ENCODE measurements at places on chromosomes 1 and 21.

DNA sequence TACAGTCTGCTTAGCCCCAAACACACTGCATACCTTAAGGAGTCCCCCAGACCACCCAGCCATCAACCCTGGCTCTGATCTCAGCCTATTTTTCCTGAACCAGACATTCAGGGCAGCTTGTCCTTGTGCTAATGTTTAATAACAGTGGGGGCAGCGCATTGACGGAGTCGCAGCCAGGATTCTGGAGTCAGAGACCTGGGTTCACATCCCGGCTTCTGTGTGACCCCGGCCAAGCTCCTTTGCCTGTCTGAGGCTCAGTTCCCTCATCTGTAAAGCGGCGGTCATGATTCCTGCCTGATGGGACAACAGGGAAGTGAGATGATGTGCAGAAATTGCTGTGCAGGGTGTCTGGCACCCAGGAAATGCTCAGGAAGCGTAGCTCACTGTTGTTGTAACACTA is 63.1 kb downstream of the MATN1 start:
- DNase-seq: no peak

DNA sequence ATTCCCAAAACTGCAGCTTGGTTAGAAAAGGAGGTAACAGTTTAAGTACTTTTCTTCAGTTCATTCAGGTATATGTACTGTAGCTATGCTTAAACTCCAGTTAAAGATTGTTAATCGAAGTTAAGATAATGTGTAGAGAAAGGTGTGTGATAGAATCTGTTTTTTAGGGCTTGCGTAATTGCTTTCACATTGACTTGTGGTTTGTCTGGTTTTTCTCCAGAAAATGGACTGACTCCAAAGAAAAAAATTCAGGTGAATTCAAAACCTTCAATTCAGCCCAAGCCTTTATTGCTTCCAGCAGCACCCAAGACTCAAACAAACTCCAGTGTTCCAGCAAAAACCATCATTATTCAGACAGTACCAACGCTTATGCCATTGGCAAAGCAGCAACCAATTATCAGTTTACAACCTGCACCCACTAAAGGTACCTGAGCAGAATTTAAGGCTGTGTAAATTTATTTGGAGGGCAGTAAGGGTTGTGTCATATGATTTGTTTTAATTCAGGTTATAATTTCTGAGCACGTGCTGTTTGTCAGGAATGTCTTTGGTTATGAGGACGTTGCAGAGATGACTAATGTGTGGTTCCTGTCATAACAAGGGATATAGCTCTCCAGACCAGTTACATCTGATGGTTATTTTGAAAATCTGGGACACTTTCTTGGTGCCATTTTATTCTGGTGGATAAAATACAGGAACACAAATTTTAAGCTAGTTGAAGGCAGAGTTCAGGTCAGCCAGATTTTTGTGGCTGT is 26.0 kb downstream of the ATF6 start:
- no peak for DNase-seq

DNA sequence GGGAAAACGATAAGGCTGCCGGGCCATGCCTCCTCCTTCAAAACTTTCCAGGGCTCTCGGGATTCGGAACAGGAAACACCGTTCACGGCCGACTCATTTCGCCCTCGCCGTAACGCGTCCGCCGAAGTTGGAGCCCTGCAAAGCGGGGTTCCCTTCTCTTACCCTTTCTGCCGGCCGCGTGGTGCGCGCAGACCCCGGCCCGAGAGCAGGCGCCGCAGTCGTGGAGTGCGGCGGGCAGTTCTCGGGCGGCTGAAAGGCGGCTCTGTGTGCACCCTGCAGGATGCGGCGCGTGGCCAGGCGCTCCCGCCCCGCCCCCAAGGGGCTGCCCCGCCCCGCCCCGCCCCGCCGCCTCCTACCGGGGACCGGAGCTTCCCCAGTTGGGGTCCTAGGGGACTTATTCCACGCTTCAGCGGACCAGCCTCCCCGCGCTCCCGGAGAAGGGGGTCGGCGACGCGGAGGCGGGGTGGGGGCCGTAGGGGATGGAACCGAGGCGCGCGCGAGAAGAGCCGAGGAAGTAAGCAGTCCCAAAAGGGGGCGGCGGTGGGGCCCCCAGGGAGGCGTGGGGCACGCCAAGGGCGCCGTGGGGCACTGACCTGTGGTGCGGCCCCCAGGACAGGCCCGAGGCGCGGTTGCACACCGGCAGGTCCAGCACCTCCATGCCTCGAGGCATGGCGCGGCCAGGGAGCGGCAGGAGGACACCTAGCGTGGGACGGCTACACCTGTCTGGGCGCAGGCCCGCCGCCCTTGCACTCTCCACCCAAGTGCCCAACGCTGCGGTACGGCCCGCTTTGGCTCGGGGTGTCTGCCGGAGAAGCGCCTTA is at the start of gene MCOLN2:
TSS of gene MCOLN2 (minus strand) at position 268 of the 821 bp plus-strand sequence. CDS start at position 27, 241 bp downstream.
- DNase-seq: peak; percentile 85

DNA sequence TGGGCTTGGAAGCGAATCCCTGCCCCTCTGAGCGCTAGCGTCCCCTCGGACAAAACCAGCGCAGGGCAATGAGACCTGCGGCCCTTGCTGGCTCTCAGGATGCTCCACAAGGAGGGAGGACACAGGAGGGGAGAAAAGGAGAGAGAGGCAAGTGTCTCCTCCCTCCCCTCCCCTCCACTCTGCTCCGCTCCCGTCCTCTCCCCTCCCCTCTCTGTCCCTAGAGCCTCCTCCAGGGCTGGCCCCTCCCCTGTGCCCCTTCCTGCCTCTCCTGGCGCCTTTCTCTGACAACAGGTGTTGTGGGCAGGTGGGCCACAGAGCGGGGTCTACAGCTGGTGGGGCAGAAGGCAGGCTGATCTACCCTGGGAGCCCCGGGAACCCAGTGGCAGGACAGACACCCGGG is 35.2 kb downstream of the TP73 start:
- no peak for DNase-seq

DNA sequence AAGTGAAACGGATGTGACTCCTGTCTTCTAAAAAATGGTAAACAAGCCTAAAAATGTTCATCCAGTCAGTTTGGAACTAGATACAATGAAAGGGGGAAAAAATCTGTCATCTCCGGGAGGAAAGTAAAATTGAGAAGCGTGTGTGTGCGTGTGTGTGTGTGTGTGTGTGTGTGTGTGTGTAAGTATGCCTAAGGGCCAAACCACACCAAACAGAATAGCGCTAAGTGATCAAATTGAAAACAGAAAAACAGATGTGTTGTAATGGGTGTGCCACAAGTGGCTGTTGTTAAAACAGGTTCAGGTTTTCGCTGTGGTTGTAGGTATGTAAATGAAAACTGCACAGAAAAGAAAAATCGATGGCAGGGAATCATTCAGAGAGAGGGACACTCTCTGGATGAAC is 106.7 kb downstream of the RNF220 start:
- no peak for DNase-seq

DNA sequence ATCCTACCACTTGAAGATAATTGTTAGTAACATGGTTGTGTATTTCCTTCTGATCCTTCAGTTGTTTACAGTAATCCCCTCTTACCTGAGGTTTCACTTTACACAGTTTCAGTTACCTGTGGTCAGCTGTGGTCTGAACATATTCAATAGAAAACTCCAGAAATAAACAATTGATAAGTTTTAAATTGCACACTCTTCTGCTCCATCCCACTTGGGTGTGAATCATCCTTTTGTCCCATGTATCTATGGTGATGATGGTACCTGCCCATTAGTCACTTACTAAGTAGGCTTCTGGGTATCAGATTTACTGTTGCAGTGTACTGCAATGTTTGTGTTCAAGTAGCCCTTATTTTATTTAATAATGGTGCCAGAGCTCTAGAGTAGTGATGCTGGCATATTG is 62.5 kb downstream of the OSBPL9 start:
- DNase-seq: no peak

DNA sequence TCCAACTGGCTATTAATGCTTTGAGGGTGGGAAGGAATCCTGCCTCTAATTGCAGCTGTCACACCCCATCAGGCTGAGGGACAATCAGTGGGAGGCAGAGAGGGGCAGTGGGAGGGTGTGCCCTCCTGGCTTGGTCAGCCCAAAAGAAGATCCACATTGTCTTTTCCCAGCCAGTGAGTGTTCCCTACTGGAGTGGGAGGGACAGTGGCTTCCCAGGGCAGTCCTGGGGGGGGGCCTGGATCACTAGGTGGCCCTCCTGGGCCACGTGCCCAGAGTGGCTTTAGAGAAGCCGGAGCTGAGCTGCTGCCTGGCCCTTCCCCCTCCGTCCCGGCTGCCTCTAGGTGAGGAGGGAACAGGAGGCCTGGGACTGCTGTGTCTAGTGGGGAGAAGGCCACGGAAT is 14.0 kb downstream of the INKA2 start:
- DNase-seq: peak; percentile 49

- no peak for DNase-seq
Measured at GRCh38 chr1:43446881-43447835, 6.6 kb downstream of the HYI start.

DNA sequence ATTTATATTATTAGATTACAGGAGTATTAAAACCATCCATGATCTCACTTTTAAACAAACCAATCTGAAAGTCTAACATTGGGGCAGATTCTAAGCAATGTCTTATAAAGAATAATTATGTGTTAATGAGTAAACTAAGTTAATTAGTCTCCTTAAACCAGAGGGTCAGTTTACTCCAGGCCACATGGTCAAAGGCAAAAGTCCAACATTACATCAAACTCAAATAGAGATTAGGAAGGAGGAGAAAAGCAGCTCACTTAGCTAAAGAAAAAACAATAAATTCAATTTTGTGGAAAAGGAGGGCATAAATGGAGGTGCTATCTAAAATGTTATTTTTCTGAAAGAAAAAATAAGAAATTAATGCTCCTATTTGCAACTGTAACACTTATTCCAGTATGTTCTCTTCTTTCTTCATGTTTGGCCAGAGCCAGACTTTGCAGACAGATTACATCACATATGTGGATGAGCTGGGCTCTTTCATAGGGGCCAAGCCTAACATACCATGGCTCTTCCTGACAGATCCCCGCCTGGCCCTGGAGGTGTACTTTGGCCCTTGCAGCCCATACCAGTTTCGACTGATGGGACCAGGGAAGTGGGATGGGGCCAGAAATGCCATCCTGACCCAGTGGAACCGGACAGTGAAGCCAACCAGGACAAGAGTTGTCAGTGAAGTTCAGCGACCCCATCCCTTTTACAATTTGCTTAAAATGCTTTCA is 24.3 kb upstream of the FMO2 start:
- DNase-seq: no peak

GRCh38 chr1:66275601-66276023 is 258.3 kb upstream of the SGIP1 start:
- no peak for DNase-seq

DNA sequence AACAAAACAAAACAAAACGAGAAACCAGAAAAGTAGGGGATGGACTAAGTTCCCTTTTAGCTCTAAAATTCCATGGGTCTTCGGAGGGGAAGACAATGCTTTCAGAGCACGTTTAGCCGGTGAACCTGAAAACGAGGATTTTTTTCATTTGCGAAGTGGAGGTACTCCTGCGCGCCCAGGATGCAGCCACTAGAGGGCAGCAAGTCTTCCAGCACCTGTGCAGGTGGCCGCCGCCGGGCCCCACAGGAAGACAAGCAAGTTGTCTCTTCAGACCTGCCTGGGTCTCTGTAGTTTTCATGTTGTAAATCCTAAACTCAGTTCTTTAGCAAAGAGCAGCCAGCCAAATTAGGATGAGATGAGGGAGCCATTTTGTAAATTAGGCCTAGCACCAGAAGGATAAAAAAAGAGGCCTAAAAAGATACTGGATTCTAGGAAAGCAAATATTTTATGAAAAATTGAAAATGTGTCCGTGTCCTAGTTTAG is 17.7 kb upstream of the SNX27 start:
- DNase-seq: peak; percentile 90

DNA sequence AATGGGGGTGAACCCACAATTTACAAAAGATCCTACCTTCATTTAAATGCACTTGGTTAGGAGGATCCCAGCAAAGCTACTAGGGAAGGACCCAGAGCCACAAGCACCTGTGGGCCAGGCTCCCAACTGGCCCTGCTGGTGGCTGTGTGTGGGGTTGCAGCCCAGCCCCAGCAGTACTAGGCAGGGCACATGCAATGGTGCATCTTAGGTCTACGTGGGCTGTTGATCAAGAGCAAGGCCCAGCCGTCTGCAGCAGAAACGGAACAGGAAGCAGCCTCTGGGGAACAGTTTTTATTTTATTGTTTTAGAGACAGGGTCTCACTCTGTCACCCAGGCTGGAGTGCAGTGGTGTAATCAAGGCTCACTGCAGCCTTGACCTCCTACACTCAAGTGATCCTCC is 134.1 kb upstream of the RAB4A start:
- no peak for DNase-seq

DNA sequence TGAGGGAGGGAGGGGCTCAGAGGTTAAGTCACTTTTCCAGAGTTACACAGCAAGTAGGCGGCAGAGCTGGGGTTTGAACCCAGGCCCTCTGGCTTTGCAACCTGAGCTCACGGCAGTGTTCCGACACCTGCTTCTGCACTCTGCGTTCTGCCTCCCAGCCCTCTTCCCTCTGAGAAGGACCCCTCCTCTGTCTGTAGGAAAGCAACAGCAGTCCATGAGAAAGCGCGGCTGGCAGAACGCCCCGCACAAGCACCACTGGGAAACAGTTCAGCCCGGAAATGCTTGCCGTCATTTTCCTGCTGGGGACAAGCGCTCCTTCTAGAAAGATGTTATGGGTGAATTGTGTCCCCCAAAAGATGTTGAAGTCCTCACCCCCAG is 241.1 kb downstream of the NPHP4 start:
- no peak for DNase-seq

GRCh38 chr1:98461873-98462385 is 199.6 kb upstream of the SNX7 start:
- no peak for DNase-seq

- no peak for DNase-seq
Measured at GRCh38 chr1:174265282-174265681, 106.0 kb downstream of the RABGAP1L start.

DNA sequence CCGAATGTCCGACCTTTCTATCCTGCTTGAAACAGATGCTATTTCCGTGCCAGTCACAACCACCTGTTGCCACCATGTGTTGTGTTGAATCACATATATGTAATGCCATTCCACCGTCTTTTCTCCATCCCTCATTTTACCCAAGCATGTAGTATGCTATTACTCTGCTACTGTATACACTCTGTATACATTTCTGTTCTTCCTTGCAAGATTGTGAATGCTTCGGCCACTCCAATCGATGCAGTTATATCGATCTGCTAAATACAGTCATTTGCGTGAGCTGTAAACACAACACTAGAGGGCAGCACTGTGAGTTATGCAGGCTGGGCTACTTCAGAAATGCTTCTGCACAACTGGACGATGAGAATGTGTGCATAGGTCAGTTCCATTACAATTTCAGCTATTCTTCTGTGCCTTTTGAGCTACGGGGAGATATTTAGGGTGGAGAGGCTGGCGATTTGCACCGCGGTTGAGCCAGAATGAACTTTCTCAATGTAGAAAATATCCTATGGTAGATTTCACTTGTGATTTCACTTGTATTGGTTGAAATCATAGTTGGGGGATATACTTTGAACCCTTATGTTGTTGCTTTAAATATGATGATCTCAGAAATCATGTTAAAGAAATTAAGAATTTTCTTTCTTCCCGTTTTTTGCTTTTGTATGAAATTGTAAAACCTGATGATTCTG is 289.8 kb downstream of the NTNG1 start:
- DNase-seq: no peak

- DNase-seq: no peak
Measured at GRCh38 chr1:90557706-90558105, 159.4 kb downstream of the BARHL2 start.

GRCh38 chr1:30268923-30269666 is 454.3 kb downstream of the MATN1 start:
- peak; percentile 19 for DNase-seq

Measured in activated CD8-positive, alpha-beta memory T cell treated with anti-CD3 and anti-CD28 coated beads for 24 hours (primary cell).